Activated naive CD4-positive, alpha-beta T cell (primary cell): ENCODE measurements at places on chromosomes 2 and 18.

DNA sequence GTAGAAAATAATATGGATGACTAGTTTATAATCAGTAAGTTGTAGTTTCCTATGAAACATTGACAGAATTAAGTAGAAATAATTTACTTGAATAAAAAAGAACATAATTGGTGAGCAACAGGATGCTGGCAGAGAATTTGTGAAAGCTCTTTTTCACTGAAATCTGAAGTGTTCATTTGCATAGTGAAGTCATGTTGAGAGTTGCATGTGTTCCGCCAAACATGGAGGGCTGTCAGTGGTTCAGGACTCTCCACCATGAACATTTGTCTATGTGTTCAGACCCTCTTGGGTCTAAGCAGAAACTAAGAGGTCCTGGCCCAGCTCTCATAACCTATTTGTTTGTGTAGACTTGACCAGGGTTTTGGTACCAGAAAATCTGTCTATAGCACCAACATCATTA lies 182.5 kb upstream of the LINC00305 start:
- DNase-seq, result no peak

DNA sequence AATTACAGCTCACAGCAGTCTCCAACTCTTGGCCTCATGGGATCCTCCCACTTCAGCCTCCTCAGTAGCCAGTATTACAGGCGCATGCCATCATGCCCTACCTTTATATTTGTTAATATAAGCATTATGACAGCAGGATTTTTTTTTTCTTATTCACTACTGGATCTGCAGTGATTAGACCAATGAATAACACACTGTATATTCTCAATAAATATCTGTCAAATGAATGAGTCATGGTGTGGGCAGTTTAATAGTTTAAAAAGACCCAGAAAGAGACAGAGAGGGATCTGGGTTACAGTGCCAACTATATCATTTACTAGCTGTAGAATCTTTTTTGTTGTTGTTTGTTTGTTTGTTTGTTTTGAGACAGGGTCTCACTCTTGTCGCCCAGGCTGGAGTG lies 62.4 kb upstream of the LTBP1 start:
- no peak for DNase-seq

DNA sequence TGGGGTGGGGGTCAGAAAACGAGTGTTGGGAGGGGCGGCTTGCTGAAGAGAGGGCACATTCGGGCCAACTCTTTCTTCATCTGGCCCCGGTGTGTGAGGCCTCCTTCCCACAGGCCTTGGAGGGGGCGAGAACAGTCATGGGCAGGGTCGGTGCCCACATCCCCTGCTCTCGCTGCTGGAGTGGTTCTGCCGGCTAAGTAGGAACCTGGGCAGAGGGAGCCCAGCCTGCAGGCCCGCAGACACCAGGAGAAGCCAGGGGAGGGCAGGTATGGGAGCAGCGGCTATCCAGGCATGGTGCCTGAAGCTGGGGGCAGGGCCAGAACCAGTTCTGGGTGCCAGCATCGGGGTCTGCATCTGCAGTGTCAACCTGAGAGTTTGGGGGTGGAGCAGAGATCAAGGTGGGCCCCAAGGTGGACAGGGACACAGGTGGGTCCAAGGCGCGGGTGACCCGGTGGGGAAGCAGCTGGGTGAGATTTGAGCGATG lies 46.6 kb upstream of the HPCAL1 start:
- no peak for DNase-seq

GRCh38 chr2:59892398-59892797 lies 661.1 kb downstream of the BCL11A start:
- DNase-seq, result no peak

DNA sequence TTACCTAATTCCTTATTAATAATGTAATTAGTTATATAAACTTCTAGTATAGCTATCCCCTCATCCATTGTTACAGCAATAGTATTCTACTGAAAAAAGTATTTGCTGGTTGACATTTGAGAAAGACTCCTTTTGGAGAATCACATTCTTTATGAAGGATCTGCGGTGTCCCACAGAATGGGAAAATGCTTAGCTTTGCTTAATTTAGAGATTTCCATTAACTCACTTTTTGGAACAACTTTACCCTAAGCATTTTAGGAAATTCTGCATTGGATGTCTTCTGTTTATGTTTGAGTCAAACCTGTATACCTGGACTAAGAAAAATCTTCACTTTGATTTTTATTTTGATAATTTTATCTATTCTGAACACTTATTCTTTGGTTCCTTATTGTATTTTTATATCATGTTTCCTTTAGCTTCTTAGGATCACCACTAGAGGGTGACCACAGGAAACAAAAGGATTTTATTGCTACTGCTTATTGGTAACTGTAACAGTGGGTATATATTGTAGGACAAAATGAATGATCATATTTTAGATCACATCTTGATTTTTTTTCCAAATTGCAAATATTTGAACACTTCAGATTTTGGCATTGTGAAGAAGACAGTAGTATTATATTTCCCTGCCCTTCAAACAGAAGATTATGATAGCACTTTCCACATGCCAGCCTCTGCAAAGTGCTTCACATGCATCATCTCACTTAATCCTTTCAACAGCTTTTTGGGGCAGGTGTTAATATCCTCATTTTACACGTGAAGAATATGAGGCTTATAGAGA lies 79.6 kb downstream of the MIB1 start:
- DNase-seq, result no peak

- no peak for DNase-seq
Measured at GRCh38 chr2:24259316-24259715, 84.5 kb downstream of the FAM228A start.

GRCh38 chr2:41129988-41130387 lies 678.1 kb upstream of the SLC8A1 start:
- no peak for DNase-seq

GRCh38 chr2:133434959-133435668 lies 133.1 kb downstream of the NCKAP5 start:
- no peak for DNase-seq

DNA sequence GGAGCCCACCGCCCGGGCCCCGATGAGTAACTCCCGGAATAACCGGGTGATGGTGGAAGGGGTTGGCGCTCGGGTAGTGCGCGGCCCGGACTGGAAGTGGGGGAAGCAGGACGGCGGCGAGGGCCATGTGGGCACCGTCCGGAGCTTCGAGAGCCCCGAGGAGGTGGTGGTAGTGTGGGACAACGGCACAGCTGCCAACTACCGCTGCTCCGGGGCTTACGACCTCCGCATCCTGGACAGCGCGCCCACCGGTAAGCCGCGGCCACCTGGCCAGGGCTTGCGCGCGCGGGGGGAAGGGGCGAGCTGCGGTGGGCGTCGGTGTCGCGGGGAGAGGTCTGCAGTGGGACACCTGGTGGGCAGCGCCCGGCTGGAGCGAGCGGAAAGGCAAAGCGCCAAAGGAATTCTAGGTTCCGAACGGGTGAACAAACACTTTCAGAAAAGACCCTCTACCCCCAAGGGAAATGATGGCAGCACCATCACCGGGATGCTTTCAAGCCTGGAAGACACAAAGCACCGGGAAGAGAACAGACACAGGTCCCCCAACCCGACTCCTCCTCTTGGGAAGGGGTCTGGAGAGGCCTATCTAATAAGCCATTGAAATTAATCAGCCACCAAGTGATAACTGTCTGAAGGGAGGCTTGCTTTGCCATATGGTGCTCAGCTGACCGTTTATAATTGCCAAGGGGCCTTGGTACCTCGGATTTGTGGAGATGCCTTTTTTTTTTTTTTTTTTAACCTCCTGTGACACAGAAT lies 1.1 kb downstream of the MIB1 start:
- no peak for DNase-seq

DNA sequence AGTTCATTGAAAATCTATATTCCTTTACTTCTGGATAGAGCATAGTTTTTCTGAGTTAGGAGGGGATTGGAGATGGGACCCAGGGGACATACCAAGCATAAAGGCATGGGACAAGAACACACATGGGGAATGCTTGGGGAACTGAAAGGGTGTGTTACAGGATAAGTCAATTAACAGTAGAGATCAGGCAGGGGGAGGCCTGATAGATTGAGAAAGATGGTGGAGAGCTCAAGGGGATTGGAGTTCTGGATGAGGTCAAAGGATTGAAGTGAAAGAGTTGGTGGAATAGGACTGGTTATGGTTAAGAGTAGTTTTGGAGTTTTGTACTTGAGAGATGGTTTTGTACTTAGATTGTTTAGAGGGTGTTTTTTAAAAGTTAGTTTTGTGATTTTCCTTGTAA lies 16.1 kb downstream of the ACSL3 start:
- no peak for DNase-seq

DNA sequence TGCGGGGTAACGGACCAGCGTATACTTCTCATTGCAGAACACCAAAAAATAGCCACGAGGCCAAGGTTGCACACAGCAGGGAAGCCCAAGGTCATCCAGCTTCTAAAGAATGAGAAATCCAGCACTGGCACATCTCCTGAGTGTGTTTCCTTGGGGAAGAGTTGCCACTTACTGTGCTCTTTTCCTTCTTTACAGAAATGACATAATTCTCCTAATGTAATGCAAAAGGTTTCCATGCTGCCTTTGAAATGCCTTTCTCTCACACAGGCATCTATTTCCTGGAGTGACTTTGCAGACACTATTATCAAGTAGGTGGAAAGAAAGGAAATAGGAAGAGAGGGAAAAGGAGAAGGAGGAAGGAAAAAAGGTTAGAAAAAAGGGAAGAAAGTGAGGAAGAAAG lies 862.1 kb upstream of the CELF4 start:
- no peak for DNase-seq
